GM06990 (cell line): ENCODE measurements at places on chromosomes 2 and 18.

GRCh38 chr2:19426941-19427340 lies 68.5 kb upstream of the OSR1 start:
- no peak for DNase-seq

DNA sequence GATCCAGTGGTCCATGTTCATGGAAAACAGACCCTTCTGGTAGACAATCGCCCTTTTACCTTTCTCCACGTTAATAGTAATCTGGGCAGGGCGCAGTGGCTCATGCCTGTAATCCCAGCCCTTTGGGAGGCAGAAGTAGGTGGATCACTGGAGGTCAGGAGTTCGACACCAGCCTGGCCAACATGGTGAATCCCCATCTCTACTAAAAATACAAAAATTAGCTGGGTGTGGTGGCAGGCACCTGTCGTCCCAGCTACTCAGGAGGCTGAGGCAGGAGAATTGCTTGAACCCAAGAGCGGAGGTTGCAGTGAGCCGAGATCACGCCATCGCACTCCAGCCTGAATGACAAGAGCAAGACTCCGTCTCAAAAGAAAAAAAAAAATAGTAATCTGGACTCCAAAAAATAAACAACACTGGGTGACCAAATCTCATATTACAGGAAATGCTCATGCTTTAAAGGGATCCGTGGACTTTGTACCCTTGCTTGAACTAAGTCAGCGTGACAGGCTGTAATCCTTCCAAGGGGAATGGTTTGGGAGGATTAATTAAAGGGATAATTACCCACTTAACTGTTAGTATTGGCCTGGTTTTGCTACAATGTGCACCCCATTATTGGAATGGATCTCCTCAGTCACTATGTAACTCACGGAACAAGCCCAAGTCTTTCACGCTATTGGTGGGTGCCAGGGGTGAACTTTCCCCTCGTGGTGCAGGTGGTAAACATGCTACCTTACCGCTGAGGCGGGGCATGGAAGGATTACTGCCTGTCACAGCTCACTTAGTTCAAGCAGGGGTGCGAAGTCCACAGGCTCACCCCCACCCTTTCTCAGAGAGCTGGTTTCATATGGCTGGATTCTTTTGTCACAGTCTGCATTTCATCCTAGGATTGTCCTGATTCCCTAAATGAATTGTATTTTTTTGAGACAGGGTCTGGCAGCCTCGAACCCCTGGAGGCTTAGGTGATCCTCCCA lies 36.7 kb downstream of the PROC start:
- DNase-seq: no peak

GRCh38 chr2:46025676-46026075 lies 271.5 kb upstream of the EPAS1 start:
- no peak for DNase-seq

DNA sequence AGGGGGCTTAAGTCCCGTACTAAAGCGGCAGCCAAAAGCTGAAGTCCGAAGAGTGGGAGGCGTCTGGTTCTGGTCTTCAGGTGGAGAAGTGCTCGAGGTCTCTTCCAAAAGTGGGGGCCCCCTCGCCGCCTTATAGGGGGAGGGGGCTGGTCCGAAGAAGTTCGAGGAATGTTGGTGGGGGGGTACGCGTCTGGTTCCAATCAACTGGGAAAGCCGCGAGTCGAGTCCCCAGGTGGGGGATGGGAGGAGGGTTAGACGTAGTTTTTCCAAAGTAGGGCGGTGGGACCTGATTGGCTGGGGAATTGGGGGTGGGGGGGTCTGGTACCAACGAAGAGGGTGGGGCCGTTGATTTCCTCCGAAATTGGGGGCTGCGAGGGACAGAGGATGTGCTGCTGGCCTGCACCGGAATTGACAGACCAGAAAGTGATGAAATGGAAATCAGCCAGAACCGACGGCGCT lies 594 bp downstream of the ITM2C start:
- no peak for DNase-seq

DNA sequence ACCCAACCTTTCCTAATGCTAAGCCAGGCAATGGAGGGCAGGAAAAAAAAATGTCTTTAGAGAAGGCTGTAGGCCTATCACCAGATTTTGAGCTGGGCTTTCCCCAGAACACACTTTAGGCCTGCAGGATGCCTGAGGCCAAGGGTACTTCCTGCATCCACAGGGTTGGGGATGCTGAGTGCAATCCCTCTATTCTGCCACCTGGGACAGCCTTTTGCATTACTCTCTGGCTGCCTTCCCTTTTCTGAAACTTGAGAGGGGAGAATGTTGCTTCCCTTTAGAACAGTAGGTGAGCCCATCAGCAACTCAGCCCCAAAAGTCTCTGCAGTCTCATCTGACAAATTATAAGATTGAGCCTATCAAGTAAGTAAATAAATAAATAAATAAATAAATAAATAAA lies 195.2 kb downstream of the SLC8A1 start:
- no peak for DNase-seq

GRCh38 chr2:8457092-8457481 lies 224.8 kb upstream of the ID2 start:
- DNase-seq: no peak
